Tongue (tissue), 3 donors: ENCODE measurements at places on chromosomes 16 and 17.

GRCh38 chr17:48240562-48241130 is 133.1 kb downstream of the SNX11 start:
- DNase-seq: no peak

- DNase-seq: peak; percentile 16
Observed at GRCh38 chr16:6957681-6958080, 375.0 kb upstream of the RBFOX1 start.

GRCh38 chr17:1469231-1469852 is 13.3 kb upstream of the CRK start:
- DNase-seq: no peak

DNA sequence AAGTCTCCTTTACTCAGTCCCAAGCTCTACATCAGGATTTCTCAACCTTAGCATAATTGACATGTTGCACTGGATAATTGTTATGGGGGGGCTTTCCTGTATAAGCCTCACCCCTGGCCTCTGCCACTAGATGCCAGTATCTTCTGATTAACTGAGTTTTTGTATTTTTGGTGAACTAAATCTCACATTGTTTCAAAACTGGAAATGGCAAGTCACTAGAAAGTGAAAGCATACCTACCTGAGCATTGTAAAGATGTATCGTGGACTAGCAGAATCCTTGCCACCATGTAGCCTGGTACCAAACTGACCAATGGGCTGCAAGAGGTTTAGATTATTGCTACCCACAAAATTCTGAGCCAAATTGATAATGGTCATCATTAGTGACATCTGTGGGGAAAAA is 15.0 kb downstream of the TOP2A start:
- DNase-seq: no peak

DNA sequence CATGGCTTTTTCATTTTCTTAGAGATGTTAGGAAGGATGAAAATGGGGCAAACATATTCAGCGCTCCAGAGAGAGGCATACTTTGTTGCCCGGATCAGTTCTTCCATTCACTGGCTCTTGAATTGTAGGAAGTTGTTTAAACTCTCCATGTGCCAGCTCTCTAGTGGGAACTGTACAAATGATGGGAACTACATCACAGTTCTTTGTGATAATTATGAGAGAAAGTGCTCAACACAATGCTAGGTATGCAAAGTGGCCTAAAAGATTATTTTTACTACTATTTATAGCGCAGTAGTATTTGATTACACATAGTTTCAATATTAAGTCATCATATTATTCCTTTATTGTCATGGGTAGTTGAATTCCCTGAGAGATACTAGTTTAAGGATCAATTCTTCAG is 268.5 kb downstream of the RBFOX1 start:
- no peak for DNase-seq

- DNase-seq: no peak
Observed at GRCh38 chr16:8585857-8586256, 4.5 kb downstream of the TMEM114 start.

GRCh38 chr17:82860606-82861392 is 21.0 kb upstream of the ZNF750 start:
- no peak for DNase-seq

DNA sequence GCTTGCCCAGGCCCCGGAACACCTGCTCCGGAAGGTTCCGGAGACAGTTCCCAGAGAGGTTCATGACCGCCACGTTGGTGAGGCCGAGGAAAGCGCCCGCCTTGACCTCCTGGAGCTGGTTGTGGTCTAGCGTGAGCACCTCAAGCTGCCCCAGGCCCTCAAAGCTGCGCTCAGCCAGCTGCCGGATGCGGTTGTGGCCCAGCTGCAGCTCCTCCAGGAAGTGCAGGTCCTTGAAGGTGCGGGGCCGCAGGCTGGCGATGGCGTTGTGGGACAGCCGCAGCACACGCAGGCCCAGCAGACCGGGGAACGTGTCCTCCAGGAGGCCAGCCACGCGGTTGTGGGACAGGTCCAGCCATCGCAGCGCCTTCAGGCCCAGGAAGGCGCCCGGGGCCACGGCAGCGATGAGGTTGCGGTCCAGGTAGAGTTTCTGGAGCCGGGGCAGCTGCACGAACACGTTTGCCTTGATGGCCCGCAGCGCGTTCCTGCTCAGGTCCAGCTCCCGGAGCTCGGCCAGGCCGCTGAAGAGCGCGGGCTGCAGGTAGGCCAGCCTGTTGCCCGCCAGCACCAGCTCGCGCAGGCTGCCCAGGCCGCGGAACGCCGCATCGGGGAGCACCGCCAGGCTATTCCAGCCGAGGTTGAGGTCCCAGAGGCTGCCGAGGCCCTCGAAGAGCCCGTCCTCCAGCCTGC is 2.1 kb downstream of the IGFALS start:
- DNase-seq: no peak

GRCh38 chr16:77675464-77676324 is 46.6 kb upstream of the NUDT7 start:
- peak; percentile 90 for DNase-seq

DNA sequence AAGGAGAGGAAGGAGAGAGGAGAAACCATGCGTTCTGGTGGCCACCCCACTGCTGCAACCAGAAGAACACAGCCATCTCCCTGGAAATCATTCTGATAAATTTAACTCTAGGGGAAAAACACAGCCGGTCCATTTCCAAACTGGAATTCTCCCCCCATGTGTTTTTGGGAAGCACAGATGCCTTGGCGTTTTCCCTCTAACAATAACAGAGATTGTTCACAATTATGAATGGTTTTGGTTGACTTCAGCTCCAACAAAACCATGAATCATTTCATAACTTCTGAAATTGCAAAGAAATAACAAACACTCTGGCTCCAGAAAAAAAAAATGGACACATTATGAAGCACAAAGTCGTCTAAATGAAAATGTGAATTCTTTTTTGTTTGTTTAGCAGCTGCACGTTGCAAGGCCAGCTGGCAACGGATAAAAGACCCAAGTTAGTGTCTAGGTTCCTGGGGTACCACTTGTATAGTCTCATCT is 46.2 kb downstream of the GNAO1 start:
- DNase-seq: peak; percentile 36

DNA sequence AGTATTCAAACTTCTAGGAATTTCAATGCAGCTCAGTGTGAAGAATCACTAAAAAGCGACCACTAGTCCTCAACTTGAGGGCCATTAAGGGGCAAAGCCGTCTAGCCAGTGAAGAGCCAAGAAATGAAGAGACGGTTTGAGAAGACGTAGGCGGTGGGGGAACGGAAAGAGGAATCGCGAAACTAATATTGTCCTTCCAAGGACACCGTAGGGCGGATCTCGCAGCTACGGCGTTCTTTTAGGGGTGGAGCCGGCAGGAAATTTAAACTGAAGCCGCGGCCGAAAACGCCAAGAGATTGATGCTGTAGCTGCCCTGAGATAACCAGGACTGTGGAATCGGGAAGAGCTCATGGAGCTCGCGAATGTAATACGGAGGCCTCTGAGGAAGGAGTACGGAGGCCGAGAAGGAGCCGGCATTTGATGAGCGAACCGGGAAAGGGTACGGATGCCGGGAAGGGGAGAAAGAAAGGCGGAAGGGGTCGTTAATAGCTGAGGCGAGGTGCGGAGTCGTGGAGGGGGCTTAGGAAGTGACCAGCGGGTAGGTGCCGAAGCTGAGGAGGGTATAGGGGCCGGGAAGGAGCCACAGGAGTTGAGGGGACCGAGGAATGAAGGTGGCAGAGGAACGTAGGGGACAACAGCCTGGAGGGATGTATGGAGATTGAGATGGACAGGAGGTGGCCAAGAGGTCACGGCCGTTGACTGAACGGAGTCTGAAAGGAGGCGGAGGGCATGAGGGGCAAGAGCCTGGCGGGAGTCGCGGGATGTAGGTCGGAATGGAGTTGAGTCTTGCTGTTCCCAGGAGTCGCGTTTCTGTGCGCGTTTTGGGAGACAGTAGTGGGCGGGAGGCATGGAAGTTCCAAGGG is at the start of gene DBF4B:
TSS of gene DBF4B (plus strand) at position 265 of the 863 bp plus-strand sequence. CDS start at position 421, 156 bp downstream.
- DNase-seq: peak; percentile 97

DNA sequence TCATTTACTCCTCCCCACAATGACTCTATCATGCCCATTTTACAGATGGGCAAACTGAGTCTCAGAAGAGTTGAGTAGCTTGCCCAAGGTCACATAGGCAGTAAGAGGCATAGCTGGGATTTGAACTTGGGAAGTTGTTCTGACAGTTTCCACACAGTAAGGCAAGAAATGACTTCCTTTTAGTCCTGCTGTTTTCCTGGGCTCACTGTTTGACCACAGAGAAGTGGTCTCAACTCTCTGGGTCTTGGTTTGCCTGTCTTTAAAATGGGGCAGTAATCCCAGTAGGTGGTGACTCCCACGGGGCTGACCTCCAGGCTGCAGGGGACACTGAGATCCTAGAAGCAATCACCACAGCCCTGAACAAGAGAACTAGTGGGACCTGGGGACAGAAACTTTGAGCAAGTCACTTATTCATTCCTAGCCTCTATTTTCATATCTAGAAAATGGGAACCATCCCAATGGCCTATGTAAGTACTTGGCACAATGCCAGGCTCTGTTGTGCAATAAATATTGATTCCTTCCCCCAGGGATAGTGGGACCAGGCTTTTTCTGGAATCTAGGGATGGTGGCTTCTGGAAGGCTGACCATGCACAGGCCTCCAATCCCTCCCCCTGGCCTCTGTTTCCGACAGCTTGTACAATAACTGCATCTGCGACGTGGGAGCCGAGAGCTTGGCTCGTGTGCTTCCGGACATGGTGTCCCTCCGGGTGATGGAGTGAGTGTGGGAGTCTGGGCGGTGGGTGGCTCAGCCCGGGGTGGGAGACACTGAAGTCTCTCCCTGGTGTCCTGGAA is 20.5 kb downstream of the DEXI start:
- no peak for DNase-seq

- DNase-seq: no peak
Observed at GRCh38 chr16:81560979-81561657, 116.5 kb downstream of the CMIP start.

GRCh38 chr16:12793865-12794240 is 9.8 kb downstream of the CPPED1 start:
- DNase-seq: no peak

DNA sequence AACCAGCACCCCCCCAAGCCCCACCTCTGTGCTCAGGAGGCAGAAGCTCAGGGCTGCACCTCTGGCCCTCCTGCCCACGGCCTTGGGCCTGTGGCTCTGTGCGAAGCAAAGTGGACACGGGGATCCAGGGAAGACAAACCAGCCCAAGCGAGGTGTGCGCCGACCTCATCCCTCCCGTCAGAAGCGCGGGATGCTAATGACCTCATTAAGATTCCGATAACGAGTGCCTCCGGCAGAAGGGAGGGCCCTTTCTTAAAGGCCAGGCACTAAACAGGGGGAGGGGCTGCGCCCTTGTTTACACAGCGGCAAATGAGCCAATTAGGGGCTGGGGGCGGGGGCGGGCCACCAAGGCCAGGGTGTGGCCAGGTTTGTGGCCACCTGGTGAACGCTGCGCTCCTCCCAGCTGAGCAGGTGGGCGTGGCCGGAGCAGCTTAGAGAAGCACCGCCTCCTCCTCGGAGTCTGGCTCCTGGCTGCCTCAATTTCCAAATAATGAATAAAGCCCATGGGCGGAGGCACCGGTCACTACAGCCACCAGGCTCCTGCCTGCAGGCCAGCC is 3.2 kb downstream of the CBX4 start:
- no peak for DNase-seq

- no peak for DNase-seq
Observed at GRCh38 chr17:66805567-66805966, 29.4 kb upstream of the CACNG5 start.

- DNase-seq: no peak
Observed at GRCh38 chr17:62882284-62882683, 74.2 kb upstream of the MARCHF10 start.

GRCh38 chr16:22077700-22078313 is 14.5 kb upstream of the VWA3A start:
- peak; percentile 77 for DNase-seq

DNA sequence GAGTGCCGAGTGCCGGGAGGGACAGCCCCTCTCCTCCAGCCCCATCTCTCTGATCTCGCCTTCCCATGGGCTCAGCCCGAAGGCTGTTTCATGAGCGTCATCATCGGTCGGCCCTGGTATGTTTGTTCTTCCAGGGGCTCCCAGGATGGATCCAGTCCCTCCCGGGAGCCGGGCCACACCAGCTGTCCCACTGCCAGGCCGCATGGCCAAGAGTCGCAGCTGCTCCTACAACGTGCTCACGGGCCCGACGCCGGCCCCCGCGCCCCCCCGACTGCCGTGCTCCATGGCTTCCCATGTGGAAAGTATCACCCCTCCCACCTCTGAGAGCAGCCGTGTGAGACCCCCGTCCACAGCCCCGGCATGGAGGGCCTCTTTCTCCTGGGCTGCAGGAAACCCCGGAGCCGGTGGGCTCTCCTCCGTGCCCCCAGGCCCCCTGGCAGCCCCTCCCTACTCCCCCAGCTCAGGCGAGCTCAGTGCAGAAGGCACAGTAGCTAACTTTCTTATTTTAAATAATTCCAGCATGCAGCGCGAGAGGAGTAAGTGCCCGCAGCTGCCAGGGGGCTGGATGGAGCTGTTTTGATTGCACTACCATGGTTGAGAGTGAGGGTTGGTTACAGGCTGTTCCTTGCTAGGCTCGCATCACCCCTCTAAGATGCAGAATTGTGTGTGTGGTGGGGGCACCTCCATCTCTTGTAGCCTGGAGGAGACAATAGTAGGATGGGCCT is 26.6 kb upstream of the GSE1 start:
- DNase-seq: peak; percentile 95

DNA sequence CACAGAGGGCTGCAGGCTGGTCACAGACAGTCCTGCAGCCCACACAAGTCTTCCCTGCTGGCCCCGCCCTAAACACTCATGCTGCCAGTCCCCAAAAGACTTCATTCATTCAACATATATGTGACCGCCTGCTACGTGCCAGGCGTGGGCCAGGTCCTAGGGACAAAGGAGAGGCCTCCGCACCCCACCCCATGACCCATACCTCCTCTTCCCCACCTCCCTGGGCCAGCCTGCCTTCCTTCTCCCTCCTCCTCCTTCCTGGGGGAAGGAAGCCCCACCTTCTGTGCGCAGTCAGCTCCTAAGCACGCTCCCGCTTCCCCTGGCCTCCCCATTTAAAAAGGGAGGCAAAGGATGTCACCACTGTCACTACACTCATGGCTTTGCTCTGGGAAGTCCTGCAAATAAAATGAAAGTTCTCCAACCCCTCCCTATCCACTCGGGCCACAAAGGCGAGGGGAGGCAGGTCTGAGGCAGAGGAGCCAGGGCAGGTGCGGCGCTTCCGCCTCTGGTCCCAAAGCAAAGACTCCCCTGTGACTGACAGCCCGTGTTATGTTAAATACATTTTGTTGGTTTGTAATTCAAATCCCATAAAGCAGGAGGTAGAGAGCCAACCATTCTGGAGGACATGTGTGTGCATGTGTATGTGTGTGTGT is 9.0 kb downstream of the DNAAF8 start:
- no peak for DNase-seq

- no peak for DNase-seq
Observed at GRCh38 chr17:67477687-67478086, 100.6 kb downstream of the PITPNC1 start.
